Kidney capillary endothelial cell (primary cell): ENCODE measurements at places on chromosomes 5 and 9.

DNA sequence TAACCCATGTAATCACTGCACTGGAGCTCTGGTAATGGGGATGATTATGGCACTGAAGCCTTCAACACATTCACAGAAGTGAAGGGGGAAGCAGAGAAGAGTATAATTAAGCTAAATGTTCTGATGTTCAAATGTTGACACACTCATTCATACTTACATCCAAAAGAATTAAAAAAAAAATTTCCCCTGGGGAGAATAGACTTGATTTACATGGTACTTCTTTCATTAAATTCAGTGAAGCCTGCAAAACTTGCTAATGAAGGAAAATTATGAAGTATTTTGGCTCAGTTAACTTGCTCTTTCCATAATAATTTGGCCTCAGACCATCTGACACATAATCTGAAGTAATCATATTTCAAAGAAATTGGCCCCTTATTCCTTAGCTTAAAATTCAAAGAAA lies 428.8 kb downstream of the SH3GL2 start:
- no peak for DNase-seq

GRCh38 chr9:110940951-110941557 lies 97.2 kb downstream of the LPAR1 start:
- DNase-seq = no peak

DNA sequence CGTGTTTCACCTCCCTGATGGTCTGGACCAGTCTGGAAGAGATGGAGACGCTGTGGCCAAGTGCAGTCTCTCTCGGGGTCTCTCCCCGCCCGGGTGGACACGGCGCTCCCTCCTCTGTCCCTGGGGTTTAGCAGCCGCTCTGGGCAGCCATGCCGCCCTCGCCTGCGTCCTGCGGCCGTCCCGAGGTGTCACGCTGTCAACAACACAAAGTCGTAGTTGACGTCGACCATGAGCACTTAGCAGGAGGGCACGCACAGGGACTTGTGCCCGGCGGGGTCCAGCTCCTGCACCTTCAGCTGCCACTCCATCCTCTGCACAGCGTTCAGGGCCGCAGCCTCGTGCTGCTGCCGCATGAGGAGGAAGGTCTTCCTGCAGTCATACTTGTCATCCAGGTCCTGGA lies 368.9 kb downstream of the CDH9 start:
- no peak for DNase-seq

GRCh38 chr9:130921300-130921988 lies 17.6 kb downstream of the FIBCD1 start:
- DNase-seq = no peak

GRCh38 chr5:14258840-14259239 lies 115.7 kb downstream of the TRIO start:
- peak; percentile 71 for DNase-seq

GRCh38 chr5:33984178-33984577 lies 315 bp downstream of the SLC45A2 start:
- DNase-seq = no peak

DNA sequence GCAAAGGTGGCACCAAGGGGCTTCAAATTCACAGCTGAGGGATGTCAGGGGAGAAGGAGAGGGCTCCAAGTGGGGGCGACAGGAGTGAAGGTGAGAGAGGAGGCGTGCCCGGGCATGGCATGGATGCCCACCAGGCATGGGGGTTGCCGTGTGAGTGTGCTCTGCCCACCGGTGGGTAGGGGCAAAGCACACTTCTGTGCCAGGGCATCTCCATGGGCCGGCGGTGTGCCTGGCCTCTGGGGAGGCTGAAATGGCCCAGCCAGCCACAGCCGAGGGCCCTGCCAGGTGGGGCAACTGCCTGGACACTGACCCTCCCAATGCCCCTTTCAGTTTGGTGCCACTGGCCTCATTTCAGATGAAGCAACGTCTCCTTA lies 14.0 kb upstream of the RNU6ATAC start:
- DNase-seq = no peak

DNA sequence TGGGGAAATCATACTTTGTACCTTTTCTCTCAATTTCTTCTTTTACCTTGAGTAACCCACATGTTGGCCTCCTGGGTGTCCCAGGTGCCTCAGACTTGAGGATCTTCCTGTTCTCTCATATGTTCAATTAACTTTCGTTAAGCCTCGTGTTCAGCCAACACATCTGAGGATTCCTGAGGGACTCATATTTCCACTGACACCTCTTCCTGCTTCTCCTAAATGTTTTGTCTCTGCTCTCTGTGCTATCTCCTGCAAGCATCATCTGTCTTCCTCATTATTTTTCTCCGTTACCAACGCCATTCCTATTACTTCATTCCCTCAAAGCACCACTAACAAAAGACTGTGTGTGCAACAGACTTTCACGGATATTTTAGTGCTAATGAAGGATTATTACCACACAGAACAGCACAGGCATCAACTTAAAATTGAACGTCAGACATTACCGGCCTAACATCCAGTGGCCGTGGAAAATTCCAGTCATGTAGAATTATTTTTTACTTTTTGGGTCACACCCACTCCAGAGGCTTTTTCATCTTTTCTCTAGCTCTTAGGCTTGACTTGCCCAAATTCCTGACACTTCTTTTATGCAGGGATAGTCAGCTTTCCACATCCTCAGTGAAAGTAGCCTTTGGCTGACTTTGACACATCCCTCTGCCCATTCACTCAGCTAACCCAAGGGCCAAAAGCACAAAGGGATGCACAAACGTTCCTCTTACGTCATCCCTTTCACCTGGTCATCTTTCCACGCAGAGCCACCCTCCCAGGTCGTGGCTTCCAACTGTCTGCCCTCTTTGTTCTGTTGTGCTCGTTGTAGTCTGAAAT lies 46.0 kb upstream of the OSMR start:
- no peak for DNase-seq

- no peak for DNase-seq
Measured at GRCh38 chr9:37413311-37413710, 9.2 kb upstream of the GRHPR start.

GRCh38 chr5:67350618-67351201 lies 154.1 kb upstream of the CD180 start:
- no peak for DNase-seq

GRCh38 chr9:110969971-110970386 lies 68.3 kb downstream of the LPAR1 start:
- no peak for DNase-seq
